ENCODE measurements at places on chromosomes 2 and 18.

DNA sequence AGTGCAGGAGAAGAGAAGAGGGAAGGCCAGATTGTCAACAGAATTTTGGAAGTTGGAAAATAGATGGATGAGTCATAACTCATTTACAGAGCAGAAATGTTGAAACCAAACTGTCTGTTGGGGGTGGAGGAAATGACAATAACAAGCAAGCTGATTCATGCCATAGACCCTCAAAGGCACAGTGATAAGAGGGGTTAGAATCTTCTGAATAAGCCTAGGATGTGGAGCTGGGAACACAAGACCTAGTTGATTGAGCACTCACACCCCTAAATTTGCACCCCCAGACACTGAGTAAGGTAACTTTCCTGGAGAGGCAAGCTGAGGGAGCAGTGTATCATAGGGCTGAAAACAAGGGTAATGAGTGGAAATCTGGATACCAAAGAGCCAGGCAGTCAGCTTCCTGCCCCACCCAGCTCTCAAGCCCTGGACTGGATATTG is 141.4 kb downstream of the SCG2 start:
- peak overlapping the region; percentile 88 for H3K27ac ChIP-seq
- no peaks in the 10 kb centered on the region for H3K27me3 ChIP-seq
- no peaks in the 10 kb centered on the region for H3K36me3 ChIP-seq
- peaks cover 8% of the 10 kb centered on the region for H3K4me1 ChIP-seq

DNA sequence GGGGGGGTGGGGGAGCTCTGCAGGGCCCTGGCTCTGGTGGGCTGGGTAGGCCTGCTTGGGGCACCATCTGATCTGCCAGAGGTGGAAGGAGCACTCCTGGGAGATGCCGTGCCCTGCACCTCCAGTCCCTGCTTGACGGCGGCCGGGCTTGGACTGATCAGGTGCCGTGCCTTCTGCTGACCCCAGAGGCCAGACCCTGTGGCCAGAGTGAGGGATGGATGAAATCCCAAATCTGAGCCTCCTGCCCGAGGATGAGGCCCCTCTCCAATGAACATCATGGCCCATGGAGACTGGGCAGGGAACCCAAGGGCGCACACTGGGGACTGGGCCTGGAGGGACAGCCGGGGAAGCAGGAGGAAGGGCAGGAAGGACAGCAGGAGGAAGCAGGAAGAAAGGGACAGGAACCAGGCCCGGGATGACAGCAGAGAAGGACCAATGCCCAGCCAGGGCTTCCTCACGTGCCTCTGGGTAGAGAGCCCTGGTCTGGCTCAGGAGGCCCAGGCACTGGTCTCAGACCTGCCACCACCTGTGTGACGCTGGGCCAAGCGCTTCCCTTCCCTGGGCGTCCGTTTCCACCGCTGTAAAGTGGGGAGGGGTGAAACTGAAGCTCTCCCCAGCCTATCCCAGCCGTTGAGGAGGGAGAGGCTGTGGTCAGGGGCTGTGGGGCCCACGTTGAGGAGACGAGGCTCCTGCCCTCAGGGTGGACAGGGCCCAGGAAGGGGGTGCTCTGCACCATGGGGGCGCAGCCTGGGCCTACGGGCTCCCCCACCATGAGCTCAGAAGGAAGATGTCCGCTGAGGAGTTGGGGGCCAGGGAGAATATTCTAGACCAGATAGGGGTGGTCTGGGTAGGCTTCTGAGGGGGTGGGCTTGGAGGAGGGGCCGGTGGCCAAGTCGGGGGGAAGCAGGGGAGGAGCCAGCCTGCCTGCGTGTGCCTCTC is 1.0 kb upstream of the GPR35 start:
- peaks cover 25% of the 10 kb centered on the region for H3K4me1 ChIP-seq
- no peaks in the 10 kb centered on the region for H3K36me3 ChIP-seq
- H3K4me3 ChIP-seq = no peak overlapping the region

DNA sequence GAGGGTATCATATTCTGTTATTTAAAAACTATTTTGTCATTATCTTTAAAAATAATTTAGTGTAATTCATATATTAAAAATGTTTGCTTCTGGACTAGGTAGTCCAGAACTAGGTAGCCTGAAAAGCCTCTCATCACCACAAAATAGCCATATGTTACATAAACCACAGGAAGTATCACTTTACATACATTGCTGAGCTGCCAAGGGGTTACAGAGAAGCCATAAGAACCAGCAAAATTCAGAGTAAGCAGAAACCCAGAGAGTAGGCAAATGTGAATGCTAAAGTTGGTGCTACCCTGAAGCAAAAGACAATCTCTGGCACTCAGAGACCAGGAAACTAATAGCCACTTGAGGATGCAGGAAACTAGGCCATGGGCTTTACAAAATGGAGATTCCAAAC is 60.9 kb downstream of the LOXHD1 start:
- no peak overlapping the region for H3K27ac ChIP-seq
- H3K4me1 ChIP-seq = no peaks in the 10 kb centered on the region
- H3K27me3 ChIP-seq = no peaks in the 10 kb centered on the region
- H3K36me3 ChIP-seq = no peaks in the 10 kb centered on the region
- no peak for DNase-seq

DNA sequence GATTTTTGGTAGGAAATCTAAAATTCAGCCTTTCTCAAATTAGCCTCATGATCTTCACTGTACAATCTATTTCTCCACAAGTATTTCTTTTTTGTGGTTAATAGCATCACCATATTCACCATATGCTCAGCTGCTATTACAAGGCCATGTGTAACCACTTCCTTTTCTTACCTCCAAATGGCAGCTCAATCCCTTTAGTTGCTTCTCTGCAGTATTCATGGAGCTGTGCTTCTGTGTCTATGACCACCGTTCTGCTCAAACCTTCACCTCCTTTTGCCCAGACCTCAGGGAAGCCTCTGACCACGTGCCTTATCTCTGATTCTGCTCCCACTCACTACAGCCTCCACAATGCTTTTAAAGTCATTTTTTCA is 126.7 kb upstream of the TMEM200C start:
- no peak for DNase-seq
- H3K4me1 ChIP-seq = no peaks in the 10 kb centered on the region
- no peak overlapping the region for H3K4me3 ChIP-seq
- no peaks in the 10 kb centered on the region for H3K27me3 ChIP-seq
- H3K27ac ChIP-seq = no peak overlapping the region
- H3K36me3 ChIP-seq = no peaks in the 10 kb centered on the region

DNA sequence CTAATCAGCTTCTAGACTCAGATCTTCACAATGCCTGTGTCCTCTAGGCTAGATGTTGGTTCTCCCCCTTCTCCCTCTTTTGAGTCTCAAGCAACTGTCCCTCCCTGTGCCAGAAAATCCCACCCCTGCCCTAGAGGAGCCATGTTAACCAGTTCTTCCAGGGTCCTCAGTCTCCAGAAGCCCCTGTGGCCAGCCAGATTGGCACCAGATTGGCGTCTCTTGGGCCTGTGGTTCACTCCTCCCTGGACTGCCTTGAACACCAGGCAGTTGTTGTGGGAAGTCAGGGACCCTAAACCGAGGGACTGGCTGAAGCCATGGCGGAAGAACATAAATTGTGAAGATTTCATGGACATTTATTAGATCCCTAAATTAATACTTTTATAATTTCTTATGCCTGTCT is 36.6 kb downstream of the CYP26B1 start:
- H3K4me1 ChIP-seq = peaks cover 7% of the 10 kb centered on the region
- H3K36me3 ChIP-seq = no peaks in the 10 kb centered on the region
- no peak overlapping the region for H3K4me3 ChIP-seq
- H3K27ac ChIP-seq = no peak overlapping the region
- no peaks in the 10 kb centered on the region for H3K27me3 ChIP-seq

- no peaks in the 10 kb centered on the region for H3K27me3 ChIP-seq
- no peaks in the 10 kb centered on the region for H3K4me1 ChIP-seq
- no peak overlapping the region for H3K27ac ChIP-seq
- H3K4me3 ChIP-seq = no peak overlapping the region
- H3K36me3 ChIP-seq = no peaks in the 10 kb centered on the region
Measured at GRCh38 chr2:42879121-42879705, 86.8 kb upstream of the HAAO start.

GRCh38 chr2:3025261-3025660 is 352.4 kb downstream of the EIPR1 start:
- no peak overlapping the region for H3K4me3 ChIP-seq
- no peaks in the 10 kb centered on the region for H3K27me3 ChIP-seq
- H3K36me3 ChIP-seq = no peaks in the 10 kb centered on the region
- no peaks in the 10 kb centered on the region for H3K4me1 ChIP-seq
- no peak for DNase-seq

DNA sequence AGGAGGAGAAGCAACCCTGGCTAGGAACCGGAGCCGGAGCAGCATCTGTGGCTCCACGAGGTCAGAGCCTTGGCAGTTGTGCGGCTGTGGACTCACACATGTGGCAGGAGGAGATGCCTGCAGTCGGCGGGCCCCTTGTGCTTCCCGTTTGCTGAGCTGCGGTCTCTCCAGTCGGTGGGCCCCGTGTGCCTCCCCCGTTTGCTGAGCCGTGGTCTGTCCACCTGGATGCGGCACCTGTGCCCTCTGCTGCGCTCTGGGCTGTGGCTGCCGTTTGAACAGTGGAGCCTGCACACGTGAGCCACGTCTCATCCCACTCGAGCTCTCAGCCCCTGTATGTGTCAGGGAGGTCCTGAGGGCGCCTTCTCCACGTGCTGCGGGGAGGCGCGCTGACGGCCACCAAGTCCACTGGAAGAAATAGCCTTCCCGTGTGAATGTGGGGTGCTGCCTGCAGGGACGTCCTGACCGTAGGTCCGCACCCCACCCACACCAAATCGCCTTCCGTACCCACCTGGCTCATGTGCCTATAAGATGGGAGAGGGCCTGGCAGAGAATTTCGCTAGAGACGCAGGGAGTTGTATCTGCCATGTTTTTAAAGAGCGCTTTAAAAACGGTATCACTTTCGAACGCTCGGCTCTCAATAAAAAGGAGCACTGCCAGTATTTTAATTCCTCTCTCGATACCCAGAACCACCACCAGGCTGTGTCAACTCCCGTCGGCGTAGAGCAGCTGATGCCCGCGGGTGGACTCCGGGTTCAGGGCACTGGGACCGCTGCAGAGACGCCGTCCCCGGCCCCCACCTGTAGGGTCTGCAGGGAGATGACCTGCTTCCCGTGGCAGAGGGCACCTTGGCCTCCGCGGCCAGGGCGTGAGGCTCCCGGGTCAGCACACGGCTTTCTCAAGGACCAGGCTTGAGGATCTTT is 117.0 kb downstream of the NFATC1 start:
- H3K4me3 ChIP-seq = no peak overlapping the region
- no peaks in the 10 kb centered on the region for H3K36me3 ChIP-seq
- DNase-seq = no peak
- no peak overlapping the region for H3K27ac ChIP-seq
- H3K4me1 ChIP-seq = no peaks in the 10 kb centered on the region
- H3K27me3 ChIP-seq = peaks cover 98% of the 10 kb centered on the region

- H3K27ac ChIP-seq = no peak overlapping the region
- peaks cover 2% of the 10 kb centered on the region for H3K36me3 ChIP-seq
- no peaks in the 10 kb centered on the region for H3K4me1 ChIP-seq
- H3K27me3 ChIP-seq = no peaks in the 10 kb centered on the region
- DNase-seq = no peak
Measured at GRCh38 chr2:241126771-241127202, 22.5 kb downstream of the PASK start.

DNA sequence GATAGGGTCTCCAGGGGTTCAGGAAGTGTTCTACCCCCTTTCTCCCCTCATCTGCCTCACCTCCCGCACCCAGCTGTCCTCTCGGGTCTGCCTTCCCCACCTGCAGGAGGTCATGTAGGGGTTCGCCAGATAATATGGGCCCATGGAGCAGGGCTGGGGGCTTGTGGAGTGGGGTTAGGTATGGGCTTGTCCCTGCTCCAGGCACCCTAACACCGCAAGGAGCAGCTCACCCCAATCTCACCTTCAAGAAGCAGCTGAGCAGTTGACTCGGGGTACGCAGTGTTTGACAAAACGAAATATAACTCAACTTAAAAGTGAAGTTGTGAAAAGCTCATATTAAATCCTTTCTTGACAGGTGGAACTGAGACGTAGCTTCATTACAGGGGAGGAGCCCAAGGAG is 99.6 kb downstream of the CTIF start:
- peaks cover 5% of the 10 kb centered on the region for H3K4me1 ChIP-seq
- no peak overlapping the region for H3K27ac ChIP-seq
- H3K4me3 ChIP-seq = no peak overlapping the region
- no peaks in the 10 kb centered on the region for H3K27me3 ChIP-seq

DNA sequence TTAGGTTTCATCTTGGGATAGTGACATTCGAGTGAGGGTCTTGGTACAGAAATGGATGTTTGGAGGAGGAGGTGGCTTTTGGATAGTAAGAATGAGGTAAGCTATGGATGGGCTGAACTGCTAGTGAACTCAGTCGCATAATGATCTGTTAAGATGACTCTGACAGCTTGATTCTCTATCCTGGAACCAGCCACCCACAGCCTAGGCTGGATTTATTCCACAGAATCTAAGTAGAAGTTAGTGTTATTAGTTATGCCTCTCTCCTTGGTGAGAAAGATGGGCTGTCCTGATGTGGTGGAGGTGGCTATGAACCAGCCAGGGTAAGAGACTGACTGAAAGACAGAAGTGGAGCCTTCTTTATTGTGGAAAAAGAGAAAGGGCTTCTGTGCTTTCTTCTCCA is 22.4 kb downstream of the IL36A start:
- no peak for DNase-seq
- peaks cover 5% of the 10 kb centered on the region for H3K27me3 ChIP-seq
- no peak overlapping the region for H3K4me3 ChIP-seq
- no peaks in the 10 kb centered on the region for H3K36me3 ChIP-seq
- no peaks in the 10 kb centered on the region for H3K4me1 ChIP-seq
- no peak overlapping the region for H3K27ac ChIP-seq

DNA sequence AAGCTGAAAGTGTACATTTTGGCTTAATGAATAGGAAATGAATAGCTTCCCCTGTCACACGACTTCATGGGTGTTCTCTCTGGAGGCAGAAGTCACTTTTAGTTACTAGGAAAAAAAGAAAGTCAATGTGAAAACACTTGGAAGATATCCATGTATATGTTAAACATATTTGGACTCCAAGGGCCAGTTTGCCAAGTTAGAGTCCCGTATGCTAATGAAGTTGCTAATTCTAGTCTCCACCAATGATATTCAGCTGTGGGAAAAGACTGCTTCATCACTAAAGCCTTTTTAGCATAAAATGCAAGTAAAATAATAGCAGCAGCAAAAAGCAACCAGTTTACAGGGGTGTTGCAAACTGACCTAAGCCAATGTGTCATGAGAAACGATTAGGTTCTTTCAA is 108.7 kb downstream of the PLCL1 start:
- DNase-seq = no peak
- H3K27me3 ChIP-seq = no peaks in the 10 kb centered on the region
- H3K36me3 ChIP-seq = no peaks in the 10 kb centered on the region
- H3K4me1 ChIP-seq = peaks cover 8% of the 10 kb centered on the region
- H3K4me3 ChIP-seq = no peak overlapping the region

- no peaks in the 10 kb centered on the region for H3K36me3 ChIP-seq
- no peak overlapping the region for H3K4me3 ChIP-seq
- H3K27ac ChIP-seq = no peak overlapping the region
- no peaks in the 10 kb centered on the region for H3K27me3 ChIP-seq
- no peak for DNase-seq
Measured at GRCh38 chr2:120323214-120323613, 22.7 kb upstream of the INHBB start.
